ENCODE measurements at places on chromosomes 1 and 21.

- DNase-seq, result no peak
These were observed 379.8 kb downstream of the MATN1 start for GRCh38 chr1:30343562-30343961.

DNA sequence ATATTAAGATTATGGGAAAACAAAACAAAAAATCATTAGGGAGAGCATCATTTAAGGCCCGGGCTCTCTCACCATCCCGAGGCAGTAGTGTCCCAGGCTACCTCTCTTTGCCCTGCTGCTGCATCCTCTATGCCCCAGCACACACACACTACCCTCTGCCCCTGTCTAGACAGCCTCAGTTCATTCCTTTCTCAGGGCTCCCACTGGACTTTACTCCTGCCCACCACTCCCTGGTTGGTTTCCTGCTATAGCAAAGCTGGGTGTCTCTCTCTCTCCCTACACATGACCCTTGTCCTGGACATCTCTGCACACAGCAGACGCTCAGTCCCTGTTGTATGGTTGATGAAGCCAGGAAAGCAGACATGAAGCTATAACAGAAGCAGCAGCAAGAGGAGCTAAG lies 30.7 kb downstream of the GNG12 start:
- no peak for DNase-seq

DNA sequence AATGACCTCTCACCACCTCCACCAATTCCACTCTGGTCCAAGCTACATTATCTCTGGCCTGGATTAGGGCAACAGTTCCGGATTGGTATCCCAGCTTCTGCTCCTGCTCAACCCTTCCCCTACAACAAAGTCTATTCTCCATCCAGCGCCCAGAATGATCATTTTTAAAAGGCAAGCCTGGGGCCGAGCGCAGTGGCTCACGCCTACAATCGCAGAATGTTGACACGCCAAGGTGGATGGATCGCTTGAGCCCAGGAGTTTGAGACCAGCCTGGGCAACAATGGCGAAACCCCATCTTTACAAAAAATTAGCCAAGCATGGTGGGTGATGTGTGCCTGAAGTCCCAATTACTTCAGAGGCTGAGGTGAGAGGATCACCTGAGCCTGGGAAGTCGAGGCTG lies 2.2 kb downstream of the LYST start:
- DNase-seq, result no peak

- no peak for DNase-seq
These were observed 13.9 kb downstream of the CHIT1 start for GRCh38 chr1:203215573-203215972.

- DNase-seq, result no peak
These were observed 22.7 kb upstream of the SFT2D2 start for GRCh38 chr1:168202941-168203654.
